ENCODE measurements at places on chromosomes 16 and 17.

- no peak for DNase-seq
Observed at GRCh38 chr17:47335101-47335936, 11.6 kb downstream of the EFCAB13 start.

- DNase-seq = no peak
Observed at GRCh38 chr16:88840600-88841215, 16.0 kb downstream of the GALNS start.

DNA sequence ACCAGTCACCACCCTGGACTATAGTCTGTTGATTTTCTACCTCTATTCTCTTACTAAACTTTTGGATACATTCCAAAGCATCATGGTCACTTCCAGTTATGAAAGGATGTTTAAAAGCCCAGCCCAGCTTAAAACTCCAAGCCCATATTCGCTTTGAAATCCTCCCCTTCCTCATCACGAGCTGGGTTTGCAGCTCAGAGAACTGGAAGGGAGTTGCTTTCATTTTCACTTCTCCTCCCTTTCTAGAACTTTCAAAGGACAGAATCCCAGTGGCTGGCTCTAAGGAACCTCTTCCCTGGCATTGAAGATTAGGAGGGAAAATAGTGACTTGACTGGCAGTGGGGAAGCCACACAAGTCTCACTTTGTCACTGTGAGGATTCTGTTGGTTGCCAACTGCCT lies 100.1 kb upstream of the DYNLRB2 start:
- DNase-seq = no peak

DNA sequence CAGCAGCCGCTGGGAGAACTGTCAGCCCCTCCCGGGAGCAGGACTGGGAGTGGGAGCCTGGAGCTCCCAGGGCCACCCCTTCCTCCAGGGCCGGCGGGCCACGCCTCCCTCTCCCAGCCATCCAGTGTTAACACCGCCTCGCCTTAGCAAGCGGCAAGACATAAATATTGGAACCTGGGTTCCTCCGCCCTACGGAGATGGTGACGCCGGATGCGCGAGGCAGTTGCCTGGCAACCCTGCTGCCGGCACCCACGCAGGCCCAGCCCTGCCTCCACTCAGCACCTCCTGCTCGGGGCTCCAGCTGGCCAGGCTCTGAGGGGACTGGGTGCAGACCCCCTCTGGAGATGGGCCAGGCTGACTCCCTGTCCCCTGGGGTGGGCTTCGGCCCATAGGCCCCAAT lies 27.4 kb upstream of the CACNA1H start:
- no peak for DNase-seq

DNA sequence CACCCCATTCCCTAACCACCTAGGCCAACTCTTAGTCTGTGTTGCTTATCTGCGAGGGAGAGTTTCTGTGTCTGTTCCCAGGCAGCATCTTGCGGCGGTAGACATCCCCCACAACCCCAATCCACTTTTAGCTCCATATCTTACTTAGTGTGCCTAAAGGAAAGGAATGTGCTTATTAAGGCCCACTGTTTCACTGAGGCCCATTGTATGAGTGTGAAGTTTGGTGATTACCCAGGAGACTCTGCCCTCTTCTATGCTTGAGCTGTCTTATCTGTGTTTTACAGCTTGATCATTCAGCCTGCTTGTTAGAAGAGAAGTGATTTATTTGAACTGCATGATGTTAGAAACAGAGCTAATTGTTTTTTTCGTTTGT lies 10.3 kb upstream of the MLYCD start:
- no peak for DNase-seq

DNA sequence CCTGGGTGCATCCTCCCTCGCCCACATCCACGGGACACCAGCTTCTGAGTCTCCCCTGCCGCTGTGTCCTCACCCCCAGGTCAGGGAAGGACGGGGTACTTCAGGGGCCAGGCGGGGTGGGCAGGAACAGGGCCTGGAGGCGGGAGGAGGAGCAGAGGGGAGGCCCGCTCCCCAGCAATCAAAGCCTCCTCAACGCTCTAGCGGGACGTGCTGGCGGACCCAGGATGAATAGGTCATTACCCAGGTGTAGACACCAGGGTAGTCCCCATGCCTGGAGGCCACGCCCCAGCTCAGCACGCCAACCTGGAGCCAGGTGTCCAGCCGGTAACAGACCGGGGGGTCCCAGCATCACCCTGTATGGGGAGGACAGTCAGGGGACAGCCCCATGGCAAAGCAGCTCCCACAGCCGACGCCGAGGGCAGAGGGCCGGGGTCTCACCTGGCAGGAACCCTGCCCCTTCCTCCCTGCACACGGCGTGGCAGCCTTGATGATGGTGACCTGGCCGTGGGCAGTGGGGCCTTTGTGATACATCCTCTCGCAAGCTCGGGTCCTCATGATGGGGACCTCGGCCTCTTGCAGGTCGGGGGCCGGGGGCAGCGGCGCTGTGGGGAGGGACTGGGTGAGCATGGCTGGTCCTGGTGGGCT lies 24.2 kb downstream of the TPSD1 start:
- no peak for DNase-seq

GRCh38 chr16:2484898-2485508 lies 10.1 kb downstream of the TBC1D24 start:
- no peak for DNase-seq

DNA sequence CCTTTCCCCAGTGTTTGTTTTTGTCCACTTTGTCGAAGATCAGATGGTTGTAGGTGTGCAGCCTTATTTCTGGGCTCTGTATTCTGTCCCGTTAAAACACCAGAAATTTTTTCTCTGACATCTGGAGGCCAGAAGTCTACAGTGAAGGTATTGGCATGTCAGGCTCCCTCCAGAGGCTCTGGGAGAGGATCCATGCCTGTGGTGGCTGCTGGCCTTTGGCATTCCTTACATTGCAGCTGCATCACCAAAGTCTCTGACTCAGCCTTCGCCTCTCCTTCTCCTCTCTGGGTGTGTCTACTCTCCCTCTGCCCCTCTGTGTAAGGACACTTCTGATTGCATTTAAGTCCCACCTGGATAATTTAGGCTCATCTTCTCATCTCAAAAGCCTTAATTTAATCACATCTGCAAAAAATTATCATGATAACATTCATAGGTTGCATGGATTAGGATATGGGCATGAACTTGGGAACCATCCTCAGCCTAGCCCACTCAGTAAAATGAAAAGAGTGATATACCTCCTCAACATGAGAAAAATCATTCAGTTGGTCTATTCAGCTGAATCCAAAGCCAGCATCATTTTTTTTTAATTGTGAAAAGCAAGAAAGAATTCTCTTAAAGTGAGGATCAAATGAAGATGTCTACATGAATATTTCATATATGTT lies 78.0 kb downstream of the MAP2K6 start:
- no peak for DNase-seq

DNA sequence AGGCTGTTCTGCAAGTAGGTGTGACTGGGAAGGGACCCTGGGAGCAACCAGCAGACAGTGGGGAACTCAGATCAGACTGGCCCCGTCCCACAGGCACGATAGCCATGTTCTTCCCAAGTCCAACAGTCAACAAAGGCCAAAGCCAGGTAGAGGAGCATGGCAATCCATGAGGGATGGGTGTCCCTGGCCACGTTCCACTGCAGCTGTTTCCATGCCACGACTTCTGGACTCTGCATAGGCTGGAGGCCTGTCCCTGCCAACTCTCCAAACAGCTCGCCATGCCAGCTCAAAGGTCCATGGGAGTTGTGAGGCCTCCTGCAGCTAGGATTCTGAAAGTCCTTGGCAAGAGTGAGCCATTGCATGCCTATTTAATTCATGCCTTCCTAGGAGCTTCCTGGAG lies 459.8 kb downstream of the CDH8 start:
- DNase-seq = no peak

DNA sequence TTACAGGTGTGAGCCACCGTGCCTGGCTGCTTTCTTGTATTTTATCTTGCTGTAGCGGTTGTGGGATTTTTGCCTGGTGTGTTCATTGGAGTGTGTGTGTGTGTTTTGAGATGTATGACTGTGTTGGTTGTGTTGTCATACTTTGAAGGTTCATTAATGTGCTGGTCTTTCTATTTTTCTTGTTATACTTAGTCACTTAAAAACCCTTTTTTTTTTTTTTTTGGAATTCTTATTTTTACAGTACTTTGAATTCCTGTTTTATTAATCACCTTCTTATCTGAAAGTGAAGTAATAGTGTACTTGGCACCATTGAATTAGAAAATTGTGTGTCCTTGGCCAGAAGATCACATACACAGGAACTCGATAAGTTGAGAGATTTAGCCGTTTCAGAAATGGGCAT lies 30.2 kb downstream of the TENT4B start:
- DNase-seq = no peak

DNA sequence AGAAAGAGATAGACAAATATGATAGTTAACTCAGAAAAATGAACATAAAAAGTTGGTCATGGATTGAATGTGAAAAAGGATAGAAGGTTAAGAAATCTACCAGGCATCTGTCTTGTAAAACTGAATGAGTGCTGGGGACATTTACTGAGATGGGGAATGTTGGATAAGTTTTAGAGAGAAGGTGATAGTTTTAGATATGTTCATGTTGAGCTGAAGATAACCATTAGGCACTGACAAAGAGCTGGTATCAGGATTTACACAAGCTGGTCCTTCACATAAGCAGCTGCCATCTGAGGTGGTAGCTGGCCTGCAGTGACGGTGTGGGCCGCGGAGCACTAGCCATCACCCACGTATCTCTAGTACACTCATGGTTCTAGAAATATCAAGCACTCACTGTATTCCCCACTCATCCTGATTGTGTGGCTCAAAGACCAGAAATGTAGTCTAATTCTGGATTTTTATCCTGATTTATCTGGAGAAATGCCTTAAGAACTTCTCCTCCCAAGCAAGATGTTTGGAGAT lies 194.4 kb upstream of the KCNJ16 start:
- no peak for DNase-seq

- DNase-seq = no peak
Observed at GRCh38 chr17:21394265-21394664, 18.1 kb downstream of the KCNJ12 start.

DNA sequence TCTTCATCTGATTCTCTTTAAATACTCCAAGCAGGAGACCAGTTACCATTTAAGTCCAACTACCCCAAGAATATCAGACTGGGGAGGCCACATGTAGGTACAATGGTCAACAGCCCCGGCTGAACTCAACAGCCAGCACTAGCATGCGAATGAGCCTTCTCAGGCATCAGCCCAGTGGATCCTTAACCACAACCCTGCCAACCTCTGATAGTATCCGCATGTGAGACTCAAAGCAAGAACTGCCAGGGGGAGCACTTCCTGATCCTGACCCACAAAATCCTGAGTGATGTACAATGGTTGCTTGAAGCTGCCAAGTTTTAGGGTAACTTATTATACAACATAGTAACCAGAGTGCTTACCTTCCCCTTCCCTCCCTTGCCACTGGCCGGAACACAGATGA lies 4.0 kb downstream of the PYY start:
- DNase-seq = no peak

DNA sequence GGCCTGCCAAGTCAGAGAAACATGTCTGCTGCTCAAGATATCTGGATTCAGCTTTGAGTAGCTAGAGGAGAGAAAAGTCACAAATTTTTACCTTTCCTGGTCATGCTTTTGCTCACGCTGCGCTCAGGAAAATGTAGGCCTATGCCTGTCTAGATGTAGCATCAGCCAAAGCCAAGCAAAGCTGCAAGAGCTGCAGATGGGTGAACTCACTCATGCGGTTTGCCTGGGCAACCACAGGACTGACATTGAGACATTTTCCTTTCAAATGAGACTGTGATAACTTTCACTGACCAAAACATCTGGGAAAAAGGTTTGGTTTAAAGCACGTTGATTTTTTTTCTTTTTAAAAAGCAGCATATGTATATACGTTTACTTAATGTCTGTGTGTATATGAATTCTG lies 34.0 kb upstream of the NAGLU start:
- no peak for DNase-seq

- no peak for DNase-seq
Observed at GRCh38 chr16:81376880-81377279, 62.1 kb downstream of the GAN start.

- no peak for DNase-seq
Observed at GRCh38 chr16:14146445-14146844, 75.3 kb downstream of the MRTFB start.

DNA sequence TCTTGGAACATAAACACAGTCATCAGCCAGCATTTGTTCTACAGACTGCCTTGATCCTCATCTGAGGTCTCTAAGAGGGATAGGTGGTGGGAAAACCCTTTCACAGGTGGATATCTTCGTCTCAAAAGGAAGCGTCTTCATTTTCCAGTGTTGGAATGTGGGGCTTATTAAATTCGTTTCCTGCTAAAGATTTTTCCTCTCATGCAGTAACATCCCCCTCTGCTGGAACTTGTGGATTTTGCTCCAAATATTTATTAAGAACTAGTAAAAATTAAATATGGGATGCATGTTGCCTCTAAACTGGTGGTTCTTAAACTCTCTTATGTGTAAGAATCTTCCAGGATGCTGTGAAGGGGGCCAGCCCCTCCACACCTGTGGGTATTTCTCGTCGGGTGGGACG lies 20.1 kb upstream of the MLYCD start:
- no peak for DNase-seq

GRCh38 chr16:63655846-63656245 lies 1466.0 kb downstream of the CDH11 start:
- DNase-seq = no peak

DNA sequence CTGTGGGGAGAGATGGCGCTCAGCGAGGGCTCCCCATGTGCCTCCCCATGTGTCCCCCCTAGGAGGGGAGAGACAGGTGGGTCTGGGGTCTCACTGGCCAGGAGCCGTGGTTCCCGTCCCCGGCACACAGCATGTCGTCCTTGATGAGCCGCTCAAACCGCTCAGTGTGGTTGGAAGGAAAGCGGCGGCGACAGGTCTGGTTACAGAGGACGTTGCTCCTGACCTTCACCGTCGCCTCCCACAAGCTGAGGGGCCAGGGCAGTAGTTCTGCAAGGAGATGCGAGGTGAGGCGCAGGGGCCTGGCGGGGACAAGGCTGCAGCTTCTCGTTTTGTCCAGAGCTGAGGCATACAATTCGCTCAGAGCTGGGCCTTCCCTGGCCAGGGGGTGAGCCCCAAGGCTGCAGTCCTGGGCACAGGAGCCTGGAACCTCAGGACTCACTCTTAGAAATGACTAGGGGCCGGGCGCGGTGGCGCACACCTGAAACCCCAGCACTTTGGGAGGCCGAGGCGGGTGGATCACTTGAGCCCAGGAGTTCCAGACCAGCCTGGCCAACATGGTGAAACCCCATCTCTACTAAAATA lies 22.8 kb upstream of the UBE2I start:
- no peak for DNase-seq

- no peak for DNase-seq
Observed at GRCh38 chr17:45700171-45701090, 83.7 kb upstream of the CRHR1 start.

DNA sequence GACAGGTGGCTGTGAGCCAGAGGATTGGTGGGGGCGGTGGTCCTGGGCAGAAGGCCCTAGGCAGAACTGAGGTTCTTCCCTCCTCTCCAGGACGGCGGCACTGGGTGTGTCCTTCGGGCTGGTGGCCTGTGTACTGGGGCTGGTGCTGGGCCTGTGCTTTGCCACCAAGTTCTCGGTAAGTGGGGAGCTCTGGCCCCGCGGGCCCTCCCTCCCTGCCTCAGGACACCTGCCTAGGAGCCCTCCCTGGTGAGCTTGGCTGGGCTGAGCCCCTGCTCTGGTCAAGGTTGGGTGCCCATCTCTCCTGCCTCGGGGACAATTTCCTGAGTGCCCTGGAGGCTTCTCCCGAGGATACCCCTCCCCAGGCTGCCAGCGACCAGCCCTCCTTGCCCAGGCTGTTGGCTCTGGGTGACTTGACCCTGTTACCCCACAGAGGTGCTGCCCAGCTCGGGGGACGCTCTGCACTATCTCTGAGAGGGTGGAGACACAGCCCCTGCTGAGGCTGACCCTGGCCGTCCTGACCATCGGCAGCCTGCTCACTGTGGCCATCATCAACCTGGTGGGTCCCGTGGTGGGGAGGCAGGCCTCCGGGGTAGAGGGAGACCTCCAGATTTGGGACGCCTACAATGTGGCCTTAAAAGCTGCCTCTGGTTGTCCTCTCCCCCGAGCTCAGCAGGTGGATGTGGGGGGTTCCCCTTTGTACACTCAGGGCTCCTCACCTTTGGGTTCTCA lies 42.0 kb downstream of the ADCY7 start:
- no peak for DNase-seq

All from T-helper 9 cell (primary cell).